Aorta (tissue), 5 donors: ENCODE measurements at places on chromosomes 12 and 14. TPM values are rescaled to one million over a fixed set of nuclear protein-coding genes. Genes with fewer than 3 reads are reported as not detected.

The ALKBH1 gene
- polyA plus RNA-seq, result 7.2 TPM

The RPL10L gene
- polyA plus RNA-seq, result not detected

The DACT1 gene
- 21.2 TPM for polyA plus RNA-seq

The ERP27 gene
- polyA plus RNA-seq, result 5.3 TPM

The SERPINA6 gene
- polyA plus RNA-seq, result not detected

The DICER1 gene
- polyA plus RNA-seq, result 11.3 TPM

The HOXC9 gene
- not detected for polyA plus RNA-seq

The YBX3 gene
- 353 TPM for polyA plus RNA-seq

The MTHFD1 gene
- polyA plus RNA-seq, result 12.0 TPM

The PSMC6 gene
- polyA plus RNA-seq, result 107 TPM

The RAD9B gene
- polyA plus RNA-seq, result not detected

The PPP4R4 gene
- polyA plus RNA-seq, result not detected

The PIWIL1 gene
- polyA plus RNA-seq, result not detected

The KRT78 gene
- polyA plus RNA-seq, result 0.10 TPM

The OR11H6 gene
- polyA plus RNA-seq, result not detected

The PTGDR gene
- 0.38 TPM for polyA plus RNA-seq

The SYT1 gene
- polyA plus RNA-seq, result 0.05 TPM

The ABCD4 gene
- polyA plus RNA-seq, result 10.5 TPM

The PLEKHD1 gene
- polyA plus RNA-seq, result 0.23 TPM

The ACSM4 gene
- not detected for polyA plus RNA-seq

The ADCY4 gene
- polyA plus RNA-seq, result 0.25 TPM

The ITPK1 gene
- 57.5 TPM for polyA plus RNA-seq

The KCNJ8 gene
- 4.0 TPM for polyA plus RNA-seq

The NID2 gene
- polyA plus RNA-seq, result 2.8 TPM

The LRP1 gene
- 36.8 TPM for polyA plus RNA-seq

The IGFBP6 gene
- polyA plus RNA-seq, result 507 TPM

The SOX5 gene
- 2.1 TPM for polyA plus RNA-seq

The TMEM229B gene
- 2.4 TPM for polyA plus RNA-seq

The DCN gene
- polyA plus RNA-seq, result 74.0 TPM

The IGF1 gene
- polyA plus RNA-seq, result 3.5 TPM

The USP15 gene
- 16.3 TPM for polyA plus RNA-seq

The NRXN3 gene
- 6.7 TPM for polyA plus RNA-seq

The TRMT61A gene
- polyA plus RNA-seq, result 6.4 TPM

The ATXN3 gene
- 30.2 TPM for polyA plus RNA-seq

The NOPCHAP1 gene
- 12.6 TPM for polyA plus RNA-seq

The RNASE2 gene
- polyA plus RNA-seq, result 2.8 TPM

The KRT71 gene
- not detected for polyA plus RNA-seq

The IFT43 gene
- 62.5 TPM for polyA plus RNA-seq

The NOS1 gene
- polyA plus RNA-seq, result 0.25 TPM

The CCNK gene
- polyA plus RNA-seq, result 12.5 TPM

The GPR84 gene
- not detected for polyA plus RNA-seq

The KTN1 gene
- polyA plus RNA-seq, result 143 TPM

The ARHGEF40 gene
- polyA plus RNA-seq, result 24.3 TPM

The SERPINA9 gene
- not detected for polyA plus RNA-seq

The CD163L1 gene
- 1.2 TPM for polyA plus RNA-seq

The NAV3 gene
- 1.6 TPM for polyA plus RNA-seq

The POTEG gene
- not detected for polyA plus RNA-seq

The OAS2 gene
- 4.8 TPM for polyA plus RNA-seq

The PMCH gene
- not detected for polyA plus RNA-seq

The TMEM52B gene
- 0.05 TPM for polyA plus RNA-seq

The KCNH3 gene
- polyA plus RNA-seq, result 1.5 TPM
